DMS79 treated with DMSO at 0.1 percent for 48 hours (cell line): ENCODE measurements at places on chromosomes 1 and 21.

DNA sequence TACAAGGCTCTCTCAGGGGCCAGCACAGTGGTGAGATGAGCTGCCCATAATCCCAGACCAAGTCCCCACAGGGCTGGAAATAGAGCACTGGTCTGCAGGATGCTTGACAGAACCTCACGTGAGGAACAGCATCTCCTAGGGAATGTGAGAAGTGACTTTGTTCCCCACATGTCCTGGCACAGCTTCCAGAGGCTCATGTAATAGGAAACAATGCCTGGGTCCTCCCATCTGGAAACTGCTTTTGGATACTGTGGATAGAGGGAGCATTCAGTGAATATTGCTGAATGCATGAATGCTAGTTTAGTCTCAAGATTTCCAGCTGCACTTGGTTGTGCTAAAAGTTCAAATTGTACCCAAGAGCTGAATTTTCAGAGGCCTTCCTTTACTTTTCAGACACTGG lies 146.2 kb downstream of the TNR start:
- no peak for DNase-seq

DNA sequence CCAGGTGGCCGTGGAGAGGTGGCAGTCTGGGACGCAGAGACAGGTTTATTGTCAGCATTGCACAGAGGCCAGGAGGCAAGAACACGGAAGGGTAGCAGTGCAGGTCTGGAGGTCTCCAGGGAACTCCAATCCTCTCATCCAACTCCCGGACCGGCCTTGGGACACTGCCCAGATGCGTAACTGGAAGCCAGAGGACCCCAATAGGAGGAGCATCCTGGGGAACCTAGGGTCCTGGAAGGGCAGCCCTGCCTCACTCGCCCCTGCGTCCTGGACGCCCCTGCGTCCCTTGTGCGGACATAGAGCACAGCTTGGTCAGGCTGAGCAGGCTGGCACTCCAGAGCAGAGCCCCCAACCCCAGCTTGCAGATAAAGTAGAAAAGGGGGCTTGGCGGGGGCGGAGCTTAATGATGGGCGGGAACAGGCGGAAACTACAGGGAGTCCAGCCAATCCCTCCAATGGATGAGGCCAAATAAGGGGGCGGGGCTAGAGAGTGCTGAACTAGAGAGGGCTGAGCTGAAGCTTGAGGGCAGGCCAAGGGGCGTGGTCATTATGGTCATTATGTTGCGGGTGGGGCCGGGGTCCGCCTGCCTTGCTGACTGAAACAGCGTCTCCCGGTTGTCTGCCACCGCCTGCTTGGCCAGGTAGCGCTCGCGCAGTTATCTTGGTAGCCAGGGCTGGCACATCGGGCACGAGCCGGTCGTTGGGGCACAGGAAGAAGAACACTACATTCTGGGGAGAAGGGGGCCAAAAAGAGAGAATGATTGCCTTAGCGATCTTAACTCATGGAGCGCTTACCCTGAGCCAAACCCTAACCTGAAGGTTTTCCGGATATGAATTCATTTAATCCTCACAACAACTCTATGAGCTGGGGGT lies 3.7 kb upstream of the ARHGEF19 start:
- peak; percentile 84 for DNase-seq

GRCh38 chr1:27719286-27720251 lies 6.2 kb upstream of the FAM76A start:
- no peak for DNase-seq

DNA sequence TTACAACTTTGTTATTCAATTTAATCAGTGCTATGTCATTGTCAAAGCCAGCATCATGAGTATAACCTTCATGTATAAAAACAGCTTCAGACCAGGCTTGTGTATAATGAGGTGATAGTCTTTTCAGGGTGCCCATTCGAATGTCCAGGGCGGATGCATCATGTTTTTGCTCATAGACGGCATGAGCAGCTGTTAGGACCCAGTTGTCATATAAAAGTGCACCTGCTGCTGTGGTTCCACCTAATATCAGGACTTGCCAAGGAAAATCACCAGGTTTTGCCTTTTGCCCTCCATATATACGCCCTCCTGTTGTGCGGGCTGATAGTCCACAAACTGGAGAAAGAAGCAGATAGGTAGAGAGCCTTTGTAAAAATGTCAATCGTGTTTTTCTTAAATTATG lies 14.9 kb downstream of the TARDBP start:
- no peak for DNase-seq

GRCh38 chr1:103108376-103109150 lies at the start of gene COL11A1:
Gene COL11A1, minus strand, starts transcription at chr1:103108522. Its CDS starts 344 bp downstream, at chr1:103108178.
- peak; percentile 13 for DNase-seq
